COR-L47 (cell line): ENCODE measurements at places on chromosomes 1 and 21.
A peak's percentile ranks its signal among the peaks of the same experiment; 100 is the strongest.

GRCh38 chr1:239913141-239913585 is 178.5 kb upstream of the FMN2 start:
- no peak for DNase-seq

DNA sequence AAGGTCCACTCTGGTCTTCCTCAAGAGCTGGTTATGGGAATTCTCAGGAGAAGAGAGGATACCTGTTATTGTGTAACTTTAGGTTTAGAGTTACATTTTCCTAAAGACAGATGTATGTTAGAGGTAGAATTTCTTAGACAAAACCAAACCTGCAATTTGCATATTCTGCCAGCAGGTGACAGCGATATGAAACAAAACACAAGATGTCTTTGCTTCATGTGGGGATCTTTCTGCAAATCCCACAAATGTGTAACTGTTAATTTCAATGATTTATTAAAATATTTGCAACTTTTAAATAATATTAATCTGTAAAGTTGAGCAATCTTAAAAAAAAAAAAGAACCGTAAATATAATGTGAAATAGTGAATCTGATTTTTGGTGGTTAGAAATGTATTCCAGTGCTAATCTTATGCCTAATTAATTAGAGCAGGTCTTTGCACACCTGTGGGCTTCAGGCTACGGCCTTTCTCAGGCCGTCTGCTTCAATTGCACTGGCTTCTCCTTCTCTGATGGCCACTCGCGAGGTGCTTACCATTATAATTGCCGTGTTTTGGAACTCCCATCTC is 33.4 kb downstream of the FAM78B start:
- no peak for DNase-seq

- DNase-seq: peak; percentile 23
Measured at GRCh38 chr1:210800301-210800700, 333.6 kb downstream of the KCNH1 start.

DNA sequence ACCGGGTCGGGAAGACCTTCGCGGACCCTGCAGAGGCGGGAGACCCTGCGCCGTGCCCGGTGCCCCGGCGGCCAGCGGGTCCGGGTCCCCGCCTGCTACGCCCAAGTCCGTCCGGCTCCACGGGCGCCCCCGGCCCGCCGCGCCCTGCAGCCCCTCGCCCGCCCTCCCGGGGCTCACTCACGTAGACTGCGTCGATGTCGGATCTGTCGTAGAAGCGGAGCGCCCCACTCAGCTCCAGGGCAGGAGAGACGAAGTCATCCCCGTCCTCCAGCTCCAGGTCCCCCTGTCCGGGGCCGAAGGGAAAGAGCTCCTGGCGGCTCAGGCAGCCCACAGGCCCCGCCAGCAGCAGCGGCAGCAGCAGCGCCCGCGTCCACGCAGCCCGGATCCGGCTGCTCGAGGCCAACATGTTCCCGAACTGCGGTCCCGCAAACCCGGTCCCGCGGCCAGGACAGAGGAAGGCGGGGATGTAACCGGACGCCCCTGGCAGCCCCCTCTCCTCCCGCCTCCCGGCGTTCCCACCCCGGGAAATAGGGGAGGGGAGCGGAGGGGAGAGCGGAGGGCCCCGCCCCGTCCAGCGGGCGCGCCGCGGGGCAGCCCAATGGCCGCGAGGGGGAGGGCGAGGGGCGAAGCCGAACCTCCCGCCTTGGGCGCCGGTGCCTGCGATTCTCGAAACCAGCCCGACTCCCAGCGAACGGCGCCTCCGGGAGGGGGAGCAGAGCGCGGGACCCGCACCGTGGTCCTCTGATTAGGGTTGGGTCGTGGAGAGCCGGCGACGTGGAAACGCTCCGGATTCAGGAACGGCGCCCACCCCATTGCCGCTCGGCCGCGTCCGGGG is at the start of gene NID1:
TSS of gene NID1 (minus strand) at position 417 of the 835 bp plus-strand sequence. CDS start at position 406, 11 bp downstream.
- no peak for DNase-seq

DNA sequence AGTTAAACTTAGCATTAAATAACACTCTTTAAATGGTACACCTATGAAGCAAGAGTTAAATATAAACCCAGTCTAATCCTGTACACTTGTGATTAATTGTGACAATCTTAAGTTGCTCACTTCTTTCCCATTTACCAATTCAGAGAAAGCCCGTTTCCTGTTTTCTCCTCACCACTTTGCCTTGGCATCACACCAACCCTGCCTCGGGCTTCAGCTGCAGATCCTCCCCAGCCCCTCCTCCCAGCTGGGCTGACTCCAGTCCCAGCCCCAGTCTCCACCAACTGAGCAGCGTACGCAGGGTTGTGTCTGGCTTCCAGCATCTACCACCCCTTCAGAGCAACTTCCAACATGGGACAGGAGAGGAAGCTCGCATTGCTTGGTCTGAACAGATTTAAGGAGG is 4.1 kb downstream of the PYCR2 start:
- DNase-seq: peak; percentile 62

- DNase-seq: peak; percentile 79
Measured at GRCh38 chr1:2212532-2213491, 15.3 kb upstream of the SKI start.

DNA sequence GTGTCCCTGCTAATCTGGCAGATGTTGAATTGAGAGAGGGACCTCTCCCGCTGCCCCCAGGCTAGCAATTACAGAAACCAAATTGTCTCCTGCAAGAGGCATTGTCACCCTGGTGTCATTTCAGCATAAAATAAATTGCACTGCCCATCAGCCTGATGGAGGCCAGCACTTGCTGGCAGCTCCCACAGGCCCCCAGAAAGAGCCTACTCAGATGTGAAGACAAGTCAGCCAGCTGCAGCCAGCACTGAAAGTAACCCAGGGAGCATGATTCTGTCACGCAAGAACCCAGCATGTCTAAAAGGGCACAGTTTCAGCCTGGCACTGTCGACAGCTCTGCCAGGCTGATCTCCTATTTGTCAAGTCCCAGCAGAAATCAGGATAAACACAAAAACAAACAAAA is 110.3 kb upstream of the CTTNBP2NL start:
- DNase-seq: no peak

DNA sequence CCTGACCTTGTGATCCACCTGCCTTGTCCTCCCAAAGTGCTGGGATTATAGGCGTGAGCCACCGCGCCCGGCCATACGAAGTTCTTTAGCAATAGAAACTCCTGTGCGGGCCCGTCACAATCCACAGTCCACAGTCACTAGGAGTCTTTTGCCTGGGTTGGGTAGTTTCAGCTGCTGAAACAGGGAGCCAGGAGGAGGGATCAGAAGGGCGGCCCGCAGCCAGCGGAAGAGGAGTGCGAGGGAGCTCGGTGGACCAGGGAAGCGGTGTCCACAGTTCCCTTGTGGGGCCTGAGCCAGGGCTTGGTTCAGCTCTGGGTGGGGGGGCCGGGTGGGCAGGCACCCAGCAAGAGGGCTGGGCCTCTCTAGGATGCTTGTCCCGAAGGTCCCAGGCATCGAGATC is 17.9 kb upstream of the HSPG2 start:
- DNase-seq: no peak

DNA sequence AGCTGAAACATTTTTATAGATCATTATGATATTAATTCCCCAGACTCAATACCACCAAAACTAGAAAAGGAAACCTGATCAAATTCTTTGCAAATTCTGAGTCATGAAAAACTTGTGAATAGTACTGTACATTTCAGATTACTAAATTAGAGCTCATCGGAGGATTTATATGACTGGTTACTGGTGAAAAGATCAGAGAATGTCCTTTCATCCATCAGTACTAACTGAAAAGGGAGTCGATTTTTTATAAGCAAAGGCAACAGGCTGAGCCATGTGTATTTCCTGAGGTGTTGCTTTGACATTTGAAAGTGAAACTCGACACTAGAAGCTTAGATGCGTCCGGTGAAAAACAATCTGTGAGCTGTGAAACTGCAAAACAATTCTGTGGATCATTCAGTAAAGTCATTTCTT is 155.7 kb downstream of the TNFSF18 start:
- DNase-seq: no peak

GRCh38 chr21:39525129-39525528 is 73.4 kb downstream of the SH3BGR start:
- no peak for DNase-seq

DNA sequence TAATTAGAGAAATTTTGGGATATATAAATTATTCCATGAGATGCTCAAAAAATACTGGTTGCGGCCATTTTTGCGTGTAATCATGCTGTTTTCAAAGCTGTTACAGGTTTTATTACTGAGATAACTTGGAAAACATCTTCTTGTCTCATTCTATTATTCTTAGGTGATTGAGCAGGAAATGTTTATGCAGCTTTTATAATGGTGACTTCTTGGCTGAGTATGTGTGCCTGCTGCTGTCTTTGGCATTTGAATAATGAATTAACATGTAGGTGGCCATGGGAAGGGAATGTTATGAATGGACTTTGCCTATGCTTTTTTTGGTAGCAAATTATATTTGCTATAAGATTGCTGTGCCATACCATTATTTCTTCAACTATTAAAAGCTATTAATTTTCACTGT is 52.5 kb downstream of the RASAL2 start:
- no peak for DNase-seq
